ENCODE measurements at places on chromosomes 16 and 17.

- peak; percentile 13 for DNase-seq
These were observed 7.8 kb upstream of the SLC46A1 start for GRCh38 chr17:28413804-28414203.

- DNase-seq: peak; percentile 82
These were observed 55.8 kb upstream of the FASN start for GRCh38 chr17:82153745-82154375.

- no peak for DNase-seq
These were observed 364.8 kb upstream of the RBFOX1 start for GRCh38 chr16:6967796-6968320.

DNA sequence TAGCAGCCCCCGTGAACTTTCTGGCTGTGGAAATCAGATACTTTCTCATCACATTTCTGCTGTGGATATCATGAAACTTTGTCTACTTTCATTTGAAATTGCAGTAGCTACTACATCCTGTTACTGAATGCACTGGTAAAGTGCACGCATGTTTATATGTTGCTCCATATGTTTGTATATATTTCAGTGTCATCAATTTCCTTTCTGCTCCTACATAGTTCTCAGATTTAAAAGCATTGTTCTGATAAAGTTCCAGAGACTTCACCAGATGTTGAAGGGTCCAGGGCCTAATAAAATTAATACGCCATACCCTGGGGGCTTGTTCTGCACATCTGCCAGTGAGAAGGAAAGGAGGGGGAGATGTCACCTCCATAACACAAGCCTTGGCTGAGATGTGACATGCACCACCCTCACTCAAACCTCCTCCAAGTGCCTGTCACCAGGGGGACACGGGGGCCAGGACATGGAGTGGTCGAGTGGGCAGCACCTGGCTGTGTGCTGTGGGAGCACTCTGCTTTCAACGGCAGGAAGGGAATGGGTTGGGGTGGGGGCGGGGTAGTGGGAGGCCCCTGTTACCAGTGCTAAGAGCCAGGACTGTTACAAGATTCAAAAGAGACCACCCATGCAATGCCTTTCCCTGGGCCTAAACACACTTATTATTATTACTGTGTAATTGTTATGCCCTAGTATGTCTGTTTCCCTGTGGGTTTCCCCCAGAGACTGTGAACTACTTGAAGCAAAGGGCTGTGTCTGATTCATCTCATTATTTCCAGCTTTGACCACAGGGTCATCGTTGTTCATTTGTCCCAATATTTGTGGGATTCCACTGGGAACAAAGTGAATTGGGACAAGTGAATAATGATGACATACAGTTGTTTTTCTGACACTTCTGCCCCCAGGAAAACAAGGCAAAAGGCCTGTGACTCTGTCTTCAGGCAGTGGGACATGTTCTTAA lies 193.4 kb downstream of the FOXL1 start:
- DNase-seq: no peak

- DNase-seq: no peak
These were observed 68.7 kb downstream of the IRX6 start for GRCh38 chr16:55392701-55393100.

DNA sequence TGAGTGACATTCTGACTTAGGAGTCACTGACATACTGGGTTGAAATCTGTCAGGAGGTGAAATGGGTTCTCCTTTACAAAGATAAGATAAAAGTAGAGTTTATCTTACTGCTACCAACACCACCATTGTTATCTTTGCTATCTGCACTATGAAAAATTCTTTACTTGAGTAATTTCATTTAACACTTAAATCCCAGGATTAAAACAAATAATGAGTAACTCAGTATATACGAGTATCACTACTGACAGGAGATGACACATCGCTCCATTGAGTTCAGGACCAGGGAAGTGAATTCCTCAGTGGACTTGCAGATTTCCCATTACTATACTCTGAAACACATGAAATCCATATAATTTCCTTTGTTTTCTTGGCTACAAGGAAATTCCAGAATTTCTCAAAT lies 242.1 kb upstream of the NLRP1 start:
- no peak for DNase-seq

GRCh38 chr17:9544221-9544620 lies 31.4 kb downstream of the STX8 start:
- DNase-seq: no peak

DNA sequence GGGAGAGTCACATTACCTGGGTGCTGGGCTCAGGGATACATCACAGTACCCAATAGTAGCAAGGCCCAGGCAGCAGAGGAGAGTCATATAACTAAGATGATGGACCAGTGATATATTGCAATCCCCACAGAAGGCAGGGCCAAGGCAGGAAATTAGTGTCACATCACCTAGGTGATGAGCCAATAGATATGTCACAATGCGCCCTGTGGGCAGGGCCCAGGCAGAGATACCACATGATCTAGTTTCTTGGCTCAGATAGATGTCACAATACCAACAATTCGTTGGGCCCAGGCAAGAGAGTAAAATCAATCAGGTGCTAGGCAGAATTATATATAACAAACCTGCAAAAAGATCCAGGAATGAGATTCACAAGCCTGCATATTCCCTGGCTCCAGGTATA lies 2111.5 kb downstream of the TP53TG3F start:
- DNase-seq: no peak

All from HT-29 (cell line).